CD4-positive, alpha-beta T cell (primary cell): ENCODE measurements at places on chromosomes 12 and 14.

DNA sequence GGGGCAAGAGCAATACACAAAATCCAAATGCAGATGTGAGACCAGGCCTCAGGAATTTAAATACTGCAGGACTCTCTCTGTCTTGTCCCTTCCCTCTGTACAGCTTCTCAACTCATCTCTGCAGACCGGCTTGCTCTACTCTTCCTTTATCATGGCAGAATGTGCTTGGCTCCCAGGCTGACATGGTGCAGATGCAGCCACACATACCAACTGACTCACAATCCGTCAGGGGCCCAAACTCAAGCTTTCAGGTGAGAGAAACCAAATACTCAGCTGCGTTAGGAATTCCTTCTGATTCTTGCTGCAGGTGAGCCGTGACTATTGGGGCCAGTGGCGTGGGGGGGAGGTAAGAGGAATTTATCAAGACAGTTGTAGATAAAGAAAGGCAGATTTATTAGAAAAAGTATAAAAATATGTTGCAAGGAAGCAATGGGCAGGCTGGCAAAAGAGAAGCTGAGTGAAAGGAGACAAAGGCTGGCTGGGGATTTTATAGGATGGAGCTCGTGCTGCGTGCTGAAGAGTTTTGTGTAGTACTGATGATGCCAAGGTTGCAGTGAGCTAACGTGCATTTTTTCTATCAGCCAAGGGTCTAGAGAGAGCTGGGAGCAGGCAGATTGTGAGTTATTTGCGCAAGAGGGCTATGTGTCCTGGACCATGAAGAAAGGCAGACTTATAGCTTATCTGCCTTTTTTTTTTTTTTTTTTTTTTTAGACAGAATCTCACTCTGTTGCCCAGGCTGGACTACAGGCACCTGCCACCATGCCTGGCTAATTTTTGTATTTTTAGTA lies 5.0 kb upstream of the LGALS3 start:
- DNase-seq: no peak

- no peak for DNase-seq
Observed at GRCh38 chr12:47554046-47554653, 151.7 kb downstream of the RPAP3 start.

- no peak for DNase-seq
Observed at GRCh38 chr12:94740601-94741362, 90.4 kb upstream of the TMCC3 start.

DNA sequence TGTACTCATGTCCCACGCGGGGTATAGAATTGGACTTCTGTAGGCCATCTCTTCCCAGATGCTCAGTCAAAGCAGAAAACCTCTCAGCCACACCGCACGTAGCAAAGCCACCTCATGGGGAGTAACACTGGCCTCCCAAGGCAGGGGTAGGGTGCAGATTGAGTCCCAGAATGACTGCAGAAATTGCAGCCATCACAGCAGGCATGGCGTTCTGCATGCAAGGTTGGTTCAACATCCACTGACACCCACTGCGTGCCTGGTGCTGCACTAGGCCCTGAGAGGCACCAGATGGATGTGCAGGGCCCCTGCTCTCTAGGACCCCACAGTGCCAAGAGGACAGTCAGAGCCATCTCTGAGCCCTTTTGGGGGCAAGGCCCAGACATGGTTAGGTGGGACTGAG lies 39.9 kb downstream of the RAB35 start:
- no peak for DNase-seq

GRCh38 chr12:128823216-128823915 lies 392 bp downstream of the SLC15A4 start:
- no peak for DNase-seq

DNA sequence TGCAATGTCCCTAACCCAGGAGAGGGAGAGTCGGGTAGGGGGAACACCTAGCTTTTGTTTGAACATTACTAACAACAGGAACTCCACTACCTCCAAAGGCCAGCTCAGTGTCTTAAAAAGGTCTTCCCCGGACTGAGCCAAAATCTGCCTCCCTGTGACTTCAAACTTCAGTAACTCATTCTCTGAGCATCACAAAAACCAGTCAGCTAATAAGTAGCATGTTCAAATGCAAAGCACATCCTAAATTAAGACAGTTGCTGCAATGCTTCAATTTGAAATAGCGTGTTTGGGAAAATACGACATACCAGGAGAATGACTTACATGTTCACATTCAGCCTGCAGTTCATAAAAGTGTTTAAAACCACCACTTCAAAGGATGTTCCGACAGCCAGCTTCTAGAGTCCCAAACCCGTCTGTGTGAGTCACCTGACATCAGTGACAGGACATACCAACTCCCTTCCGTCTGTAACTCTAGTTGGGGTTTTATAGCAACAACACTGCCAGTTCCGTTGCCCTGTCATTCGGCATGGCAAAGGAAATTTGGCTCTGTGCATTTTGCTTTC lies 13.0 kb downstream of the ZFP36L1 start:
- DNase-seq: peak; percentile 50

DNA sequence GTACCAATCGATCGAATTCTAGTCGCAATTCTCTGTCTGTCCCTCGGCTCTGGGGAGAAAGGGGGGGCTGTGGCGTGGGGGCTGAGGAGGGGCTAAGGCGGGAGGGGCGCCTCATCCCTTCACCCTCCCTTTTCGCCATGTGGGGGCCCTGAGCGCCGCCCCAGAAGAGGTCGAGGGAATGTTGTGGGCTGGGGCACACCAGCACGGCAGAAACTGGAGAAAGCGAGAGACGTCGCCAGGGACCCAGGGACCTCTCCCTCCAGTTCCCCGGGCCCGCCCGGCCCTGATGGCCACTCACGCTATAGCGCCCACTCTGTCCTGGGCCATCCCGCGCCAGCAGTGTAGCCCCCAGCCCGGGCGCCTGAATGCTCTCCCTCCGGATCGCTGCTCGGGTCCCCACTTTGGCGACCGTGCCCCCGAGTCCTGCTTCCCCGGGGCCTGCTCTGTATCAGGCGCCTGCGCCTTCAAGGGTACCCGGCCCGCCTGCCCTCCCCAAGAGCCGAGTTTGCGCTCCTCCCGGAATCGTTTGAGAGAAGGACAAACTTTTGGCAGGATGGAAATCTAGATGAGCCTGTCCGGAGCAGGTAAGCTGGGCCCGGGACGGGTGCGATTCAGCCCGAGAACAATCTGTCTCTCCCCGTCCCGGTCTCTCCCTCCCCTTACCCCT lies 62.6 kb downstream of the SMUG1 start:
- DNase-seq: no peak

- no peak for DNase-seq
Observed at GRCh38 chr14:37384870-37385596, 187.3 kb downstream of the MIPOL1 start.

- DNase-seq: no peak
Observed at GRCh38 chr12:12794686-12795085, 9.2 kb downstream of the APOLD1 start.

DNA sequence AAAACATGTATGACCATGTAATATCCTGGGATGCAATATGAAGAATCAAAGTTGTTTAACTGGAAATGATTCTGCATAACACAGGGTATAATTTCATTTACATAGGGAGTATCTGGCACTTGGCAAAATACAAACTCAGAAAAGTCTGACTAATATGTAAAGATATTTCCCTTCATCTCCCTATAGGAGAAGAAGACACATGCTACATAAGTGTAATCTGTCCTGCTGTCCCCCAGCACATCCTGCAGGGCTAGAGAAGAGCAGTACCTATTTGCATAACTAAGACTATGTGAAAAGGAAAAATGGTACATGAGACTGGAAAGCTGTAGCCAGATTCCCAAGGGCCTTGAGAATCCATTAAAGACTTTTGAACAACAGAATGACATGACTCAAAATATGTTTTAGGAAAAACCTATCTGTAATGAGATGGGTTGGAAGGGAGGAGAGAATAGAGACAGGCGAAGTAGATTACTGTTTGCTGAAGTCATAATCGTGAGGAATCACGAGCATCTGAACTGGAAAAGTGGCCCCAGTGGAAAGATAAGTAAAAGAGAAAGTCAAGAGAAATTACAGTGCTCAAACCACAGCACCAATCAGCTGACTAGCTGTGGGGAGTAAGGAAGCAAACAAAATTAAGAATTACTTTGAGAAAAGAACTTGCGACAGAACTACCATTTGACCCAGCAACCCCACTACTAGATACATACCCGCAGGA lies 155.1 kb upstream of the HMGA2 start:
- DNase-seq: no peak

DNA sequence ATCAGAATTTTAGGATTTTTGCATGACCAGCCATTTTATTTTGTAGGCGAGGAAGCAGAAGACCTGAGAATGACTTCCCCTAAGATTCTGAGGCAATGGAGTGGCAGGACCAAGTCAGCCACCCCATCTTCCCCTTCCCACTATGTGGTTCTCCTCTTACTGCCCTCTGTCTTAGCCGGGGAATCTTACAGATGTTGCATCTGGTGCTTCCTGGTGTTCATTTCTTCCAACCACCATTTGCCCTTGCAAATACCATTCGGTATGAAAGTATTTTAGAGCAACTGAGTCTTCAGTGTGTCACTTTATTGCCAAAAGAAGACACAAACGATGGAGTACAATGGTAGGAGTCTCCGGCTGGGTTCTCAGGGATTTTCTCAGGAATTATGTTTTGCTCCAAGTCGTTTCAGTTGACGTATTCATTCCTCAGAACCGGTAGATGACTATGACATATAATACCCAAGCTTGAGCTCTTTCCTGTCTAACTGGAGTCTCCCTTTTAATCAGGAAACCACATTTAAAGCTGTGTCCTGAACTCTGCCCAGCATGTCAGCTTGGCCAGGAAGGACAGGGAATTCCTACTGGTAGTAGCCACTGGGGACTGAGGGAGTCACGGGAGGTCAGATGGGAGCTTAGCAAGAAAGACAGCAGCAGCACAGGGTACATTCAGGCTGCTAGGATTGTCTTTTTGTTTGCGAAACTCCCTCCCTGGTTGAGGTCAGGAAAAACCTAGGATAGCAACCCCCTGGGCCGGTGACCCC lies 87.0 kb downstream of the SAMD4A start:
- no peak for DNase-seq

DNA sequence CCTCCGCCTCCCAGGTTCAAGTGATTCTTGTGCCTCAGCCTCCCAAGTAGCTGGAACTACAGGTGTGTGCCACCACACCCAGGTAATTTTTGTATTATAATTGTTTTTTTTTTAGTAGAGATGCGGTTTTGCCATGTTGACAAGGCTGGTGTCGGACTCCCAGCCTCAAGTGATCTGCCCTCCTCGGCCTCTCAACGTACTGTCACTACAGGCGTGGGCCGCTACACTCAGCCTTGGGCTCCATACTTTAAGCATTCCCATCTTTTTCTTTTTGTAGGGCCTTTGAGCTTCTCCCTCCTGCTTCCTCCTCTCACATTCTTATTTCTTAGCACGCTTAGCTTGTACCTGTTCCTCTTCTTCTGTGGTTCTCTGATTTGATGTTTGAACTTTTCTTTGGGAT lies 62.8 kb downstream of the SERPINA3 start:
- DNase-seq: no peak

GRCh38 chr14:57383125-57383745 lies 7.2 kb upstream of the NAA30 start:
- no peak for DNase-seq

GRCh38 chr14:79448960-79449359 lies 762.3 kb downstream of the DIO2 start:
- no peak for DNase-seq

DNA sequence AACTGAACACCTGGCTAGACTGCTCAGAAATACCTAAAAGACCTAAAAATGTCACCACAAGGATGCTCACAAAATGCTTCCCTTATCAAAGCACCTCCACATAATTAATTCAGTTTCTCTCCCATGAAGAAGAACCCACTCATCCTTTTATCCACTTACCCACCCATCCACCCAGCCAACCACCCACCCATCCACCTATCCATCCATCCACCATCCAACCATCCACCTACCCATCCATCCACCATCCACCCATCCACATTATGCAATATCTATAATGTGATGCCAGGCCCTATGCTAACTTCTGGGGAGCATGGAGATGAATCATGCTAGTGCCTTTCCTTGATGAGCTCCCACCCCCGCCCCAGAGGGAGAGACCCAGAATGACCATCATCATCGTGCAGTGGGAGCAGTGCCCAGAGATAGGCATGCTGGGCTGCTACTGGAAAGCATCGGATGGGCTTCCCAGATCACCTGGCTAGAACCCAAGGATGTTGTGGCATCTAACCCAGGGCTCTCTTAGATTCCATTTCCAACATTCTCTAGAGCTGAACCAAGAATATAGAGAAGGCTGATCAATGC lies 166.6 kb downstream of the TTC7B start:
- no peak for DNase-seq
